ENCODE measurements at places on chromosomes 5 and 9.

DNA sequence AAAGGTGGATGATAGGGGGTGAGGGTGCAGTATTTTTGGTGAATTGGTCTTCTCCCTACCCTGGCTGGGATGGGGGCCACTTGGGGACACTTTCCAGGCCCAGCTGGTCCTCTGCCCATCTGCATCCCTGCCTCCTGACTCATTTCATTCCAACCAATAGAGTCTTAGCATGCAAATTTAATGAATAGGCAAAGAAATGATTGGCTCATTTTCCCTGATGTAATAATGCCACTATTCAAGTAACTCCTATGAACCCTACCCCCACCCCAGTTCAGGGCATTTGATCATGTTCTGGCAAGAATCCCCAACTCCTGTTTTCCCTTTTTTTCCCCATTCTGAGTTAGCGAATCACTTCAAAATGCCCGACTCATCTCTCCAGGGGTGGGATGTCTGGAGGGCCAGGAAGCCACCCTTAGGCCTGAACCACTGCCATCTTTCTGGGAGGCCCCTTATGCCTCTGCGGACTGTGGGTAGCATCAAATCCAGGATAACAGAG, 56.7 kb downstream of the PCDH1 start:
- peak; percentile 98 for DNase-seq

DNA sequence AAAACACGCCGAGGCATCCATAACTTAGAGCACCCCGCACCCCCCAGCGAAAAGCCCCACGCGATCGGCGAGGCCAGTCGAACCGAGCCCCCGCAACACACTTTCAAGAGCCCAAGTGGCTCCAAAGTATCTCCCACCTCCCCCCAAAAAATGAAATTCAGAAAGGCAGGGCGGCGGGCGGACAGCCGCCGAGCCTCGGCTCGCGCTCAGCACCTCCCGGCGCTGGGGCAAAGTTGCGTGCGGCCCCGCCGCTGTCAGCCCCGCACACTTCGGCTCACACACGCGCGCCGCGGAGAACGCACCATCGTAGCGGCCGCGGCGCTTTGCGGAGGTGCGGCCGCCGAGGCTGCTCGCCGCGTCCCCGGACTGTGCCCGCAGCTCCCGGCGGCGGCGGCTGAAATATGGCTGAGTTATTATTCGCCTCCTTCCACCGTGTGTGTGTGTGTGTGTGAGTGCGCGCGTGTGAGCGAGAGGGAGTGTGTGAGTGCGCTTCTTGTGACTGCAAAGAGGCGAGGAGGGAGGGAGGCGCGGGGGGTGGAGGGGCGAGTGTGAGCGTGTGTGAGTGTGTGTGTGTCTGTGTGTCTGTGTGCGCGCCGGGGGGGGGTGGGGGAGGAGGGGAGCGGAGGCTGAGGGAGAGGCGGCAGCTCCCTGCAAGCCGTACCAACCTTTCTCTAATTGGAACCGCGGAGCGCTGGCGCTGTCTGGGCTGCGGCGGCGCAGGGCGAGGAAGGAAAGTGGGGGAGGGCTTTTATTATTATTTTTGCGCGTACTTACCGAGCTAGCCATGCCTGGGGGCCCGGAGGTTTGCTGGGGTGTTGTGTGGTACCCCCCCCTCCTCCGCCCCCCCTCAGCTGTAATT, 599 bp downstream of the MLLT3 start:
- peak; percentile 79 for DNase-seq

GRCh38 chr9:134560654-134561053, 80.9 kb upstream of the COL5A1 start:
- no peak for DNase-seq

- DNase-seq, result no peak
Observed at GRCh38 chr5:108113950-108114349, 267.9 kb downstream of the FBXL17 start.

DNA sequence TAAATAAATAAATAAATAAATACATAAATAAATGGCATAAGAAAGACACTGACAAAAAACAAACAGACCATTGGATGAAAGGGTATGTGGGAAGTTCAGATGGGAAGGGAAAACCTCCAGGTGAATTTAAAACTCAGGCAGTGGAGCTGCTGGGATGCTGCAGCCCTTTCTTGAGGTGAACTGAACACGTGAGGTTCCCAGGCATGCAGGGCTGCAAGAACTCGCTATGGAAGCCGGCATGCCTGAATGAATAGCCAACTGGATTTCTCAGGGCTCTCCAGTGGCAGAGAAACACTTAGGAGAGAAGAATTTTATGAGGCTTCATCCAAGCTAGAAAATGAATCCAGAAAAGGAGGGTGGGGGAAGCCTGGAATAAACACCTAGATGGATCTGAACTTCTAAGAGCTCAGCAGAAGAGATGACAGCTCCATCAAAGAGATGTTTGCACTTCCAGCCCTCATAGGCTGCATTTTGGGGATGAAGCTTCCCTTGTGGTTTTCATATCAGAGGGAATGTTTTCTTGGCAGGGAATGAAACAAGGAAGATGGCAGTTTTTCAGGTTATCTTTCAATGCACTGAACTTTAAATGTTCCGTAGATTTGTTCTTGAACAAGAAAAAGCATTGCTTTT, 224.2 kb upstream of the DAP start:
- DNase-seq, result no peak

DNA sequence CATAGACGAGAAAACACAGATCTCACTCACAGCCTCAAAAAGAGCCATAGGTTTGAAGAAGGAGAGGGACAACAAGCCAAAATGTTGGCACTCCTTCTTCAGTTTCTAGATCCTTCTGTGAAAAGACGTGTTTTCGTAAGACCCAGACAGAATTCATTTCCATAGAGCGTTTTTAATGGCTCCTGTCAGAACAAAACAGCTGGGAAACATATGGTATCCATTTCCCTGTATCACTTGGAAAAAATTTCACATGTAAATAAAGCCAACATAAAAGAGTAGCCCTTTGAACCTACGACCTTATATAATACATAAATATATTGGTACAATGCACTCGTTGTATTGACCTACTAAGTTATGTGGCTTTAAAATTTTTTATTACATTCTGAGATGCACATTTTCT, 108.1 kb downstream of the SNCAIP start:
- DNase-seq, result peak; percentile 37

DNA sequence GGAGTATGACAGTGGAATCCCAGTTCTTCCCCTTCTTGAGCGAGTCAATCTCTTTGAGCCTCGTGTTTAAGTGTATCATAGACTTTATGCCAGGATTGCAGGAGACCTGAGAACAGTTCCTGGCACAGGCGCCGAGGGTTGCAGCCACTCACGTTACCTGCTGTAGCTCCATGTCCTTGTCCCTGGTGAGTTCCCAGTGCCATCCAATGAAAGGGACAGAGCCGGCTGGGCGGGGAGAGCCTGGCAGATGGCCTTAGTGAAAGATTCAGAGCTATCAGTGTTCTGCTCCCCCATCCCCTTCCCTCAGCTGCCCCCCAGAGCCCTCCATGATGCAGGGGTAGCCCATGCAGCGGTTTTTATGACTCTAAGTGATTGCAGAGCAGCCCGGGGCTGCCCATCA, 554.0 kb downstream of the BNC2 start:
- no peak for DNase-seq
